Fibroblast of pulmonary artery (primary cell): ENCODE measurements at places on chromosomes 7 and 10.

DNA sequence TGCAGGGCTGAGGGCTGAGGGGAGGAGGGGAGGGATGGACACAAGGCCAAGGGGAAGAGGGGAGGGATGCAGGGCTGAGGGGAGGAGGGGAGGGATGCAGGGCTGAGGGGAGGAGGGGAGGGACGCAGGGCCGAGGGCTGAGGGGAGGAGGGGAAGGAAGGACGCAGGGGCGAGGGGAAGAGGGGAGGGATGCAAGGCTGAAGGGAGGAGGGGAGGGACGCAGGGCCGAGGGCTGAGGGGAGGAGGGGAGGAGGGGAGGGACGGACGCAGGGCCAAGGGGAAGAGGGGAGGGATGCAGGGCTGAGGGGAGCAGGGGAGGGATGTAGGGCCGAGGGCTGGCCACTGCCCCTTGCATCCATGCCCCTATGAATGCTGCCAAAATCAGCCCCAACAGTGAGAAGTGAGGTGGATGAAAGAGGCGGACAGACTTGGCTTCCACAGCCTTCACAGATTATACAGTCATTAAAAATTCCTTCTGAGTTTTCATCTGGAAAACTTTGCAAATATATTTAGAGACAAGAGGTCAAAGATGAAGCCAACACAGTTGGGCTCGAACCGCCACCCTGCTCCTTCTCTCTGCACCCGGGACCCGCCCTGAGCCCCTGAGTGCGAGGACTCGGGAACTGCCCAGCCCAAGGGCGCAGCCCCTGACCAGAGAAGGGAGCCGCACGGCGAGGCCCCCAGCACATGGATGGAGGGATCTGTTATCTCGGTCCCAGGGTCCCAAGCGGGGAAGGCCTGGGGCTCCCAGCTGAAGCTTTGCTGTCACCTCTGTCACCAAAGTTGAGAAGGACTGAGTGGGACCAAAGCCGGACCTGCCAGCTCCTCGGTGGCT, 65.8 kb downstream of the DIP2C start:
- no peak for DNase-seq

GRCh38 chr10:90302758-90303481, 554.9 kb downstream of the HTR7 start:
- DNase-seq = no peak

DNA sequence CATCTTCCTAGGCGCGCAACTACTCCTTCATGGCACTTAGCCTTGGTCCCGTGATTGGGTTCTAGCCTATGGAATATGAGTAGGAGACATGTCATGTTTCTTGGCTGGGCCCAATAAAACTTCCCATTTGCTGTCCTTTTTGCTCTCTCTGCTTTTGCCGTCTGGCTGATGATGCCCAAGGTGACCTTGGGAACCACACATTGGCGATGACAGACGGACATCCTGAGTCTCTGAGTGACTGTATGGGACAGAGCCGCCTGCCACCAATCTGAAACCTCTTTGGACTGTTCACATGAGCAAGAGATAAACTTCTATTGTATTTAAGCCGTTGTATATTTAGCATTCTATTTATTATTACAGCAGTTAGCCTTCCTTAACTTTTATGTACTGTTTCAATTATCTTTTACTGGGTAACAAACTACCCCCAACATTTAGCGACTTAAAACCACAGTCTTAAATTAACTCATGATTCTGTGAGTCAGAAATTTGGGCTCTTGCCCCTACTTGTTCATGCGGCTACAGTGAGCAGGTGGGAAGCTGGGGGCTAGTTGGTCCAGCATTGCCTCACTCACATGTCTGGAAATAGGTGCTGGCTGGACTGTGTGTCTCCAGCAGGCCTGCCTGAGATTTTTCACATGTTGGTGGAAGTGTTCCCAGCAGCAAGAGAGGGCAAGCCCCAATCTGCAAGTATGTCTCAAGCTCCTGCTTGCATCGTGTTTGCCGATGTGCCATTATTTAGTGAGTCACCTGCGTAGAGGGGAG, 71.7 kb downstream of the NOD1 start:
- no peak for DNase-seq

DNA sequence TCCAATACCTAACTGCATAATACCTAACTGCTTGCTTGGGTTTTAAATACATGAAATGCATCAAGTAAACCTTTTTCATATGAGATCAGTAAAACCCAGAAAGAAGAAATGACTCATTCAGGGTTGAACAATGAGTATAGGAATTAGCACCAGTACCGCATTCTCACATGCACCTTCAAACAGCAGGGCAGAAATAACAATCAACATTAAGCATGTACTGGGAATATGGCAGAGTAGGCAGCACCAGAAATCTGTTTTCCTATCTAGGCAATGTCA, 850.3 kb upstream of the SORCS1 start:
- no peak for DNase-seq

- no peak for DNase-seq
Measured at GRCh38 chr10:124008187-124008586, 85.2 kb downstream of the CHST15 start.
